ENCODE measurements at places on chromosomes 5 and 9.

DNA sequence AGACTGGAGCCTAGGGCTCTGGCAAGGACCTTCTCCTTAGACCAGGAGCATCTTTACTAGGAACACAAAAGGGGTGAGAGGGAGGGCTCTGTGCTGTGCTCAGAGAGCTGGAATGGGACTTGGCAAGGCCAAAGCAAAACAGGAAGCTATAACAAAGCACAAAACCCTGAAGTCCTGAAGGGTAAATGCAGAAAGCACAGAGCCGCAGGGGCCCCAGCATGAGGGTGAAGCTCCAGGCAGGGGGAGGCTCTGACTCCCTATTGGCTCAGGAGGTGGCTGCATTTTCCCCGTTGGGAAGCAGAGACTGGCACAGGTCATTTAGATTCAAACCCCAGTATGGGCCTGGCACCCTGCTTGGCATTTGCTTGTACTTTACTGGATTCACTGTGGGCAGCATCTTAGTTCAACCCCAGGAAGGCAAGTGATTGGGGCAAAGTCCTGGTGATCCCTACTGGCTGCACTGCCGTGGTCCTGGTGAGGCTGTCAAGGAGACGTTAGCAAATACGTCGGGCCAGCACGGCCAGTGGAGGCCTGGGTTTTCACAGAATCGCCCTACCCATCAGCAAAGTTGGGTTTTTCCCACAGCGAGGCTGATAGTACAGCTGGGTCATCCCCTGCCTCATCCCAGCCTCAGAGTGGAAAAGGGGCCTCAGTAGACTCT, 46.3 kb downstream of the GGTA1 start:
- DNase-seq, result no peak

DNA sequence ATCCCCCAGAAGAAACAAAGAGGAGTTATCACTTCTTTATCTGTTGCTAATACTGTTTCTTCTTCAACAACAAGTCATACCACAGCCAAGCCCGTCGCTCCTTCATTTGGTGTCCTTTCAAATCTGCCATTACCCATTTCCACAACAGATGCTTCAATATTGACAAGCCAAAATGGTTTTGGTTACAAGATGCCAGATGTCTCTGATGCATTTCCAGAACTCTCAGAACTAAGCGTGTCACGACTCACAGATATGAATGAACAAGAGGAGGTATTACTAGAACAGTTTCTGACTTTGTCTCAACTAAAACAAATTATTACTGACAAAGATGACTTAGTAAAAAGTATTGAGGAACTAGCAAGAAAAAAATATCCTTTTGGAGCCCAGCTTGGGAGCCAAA, 16.0 kb upstream of the HAND1 start:
- DNase-seq, result no peak

- no peak for DNase-seq
Observed at GRCh38 chr5:98784411-98784810, 10.9 kb downstream of the RGMB start.

DNA sequence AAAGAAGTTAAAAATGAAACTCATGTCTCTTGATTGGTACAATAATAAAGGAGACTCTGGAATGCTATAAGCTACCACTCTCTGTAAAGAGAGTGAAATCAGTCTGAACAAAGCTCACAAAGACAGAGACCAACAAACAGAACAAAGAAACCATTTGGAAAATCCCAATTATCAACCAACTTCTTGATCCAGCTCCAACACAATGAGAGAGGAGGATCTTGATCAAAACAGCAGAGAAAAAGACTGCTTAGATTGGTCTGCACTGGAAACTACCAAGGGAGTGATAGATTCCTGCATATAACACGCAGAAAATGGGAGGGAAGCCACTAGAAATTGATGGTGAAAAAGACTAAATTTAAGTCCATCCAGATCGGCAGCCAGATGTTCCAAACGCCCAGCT, 23.1 kb upstream of the RNF38 start:
- DNase-seq, result no peak

DNA sequence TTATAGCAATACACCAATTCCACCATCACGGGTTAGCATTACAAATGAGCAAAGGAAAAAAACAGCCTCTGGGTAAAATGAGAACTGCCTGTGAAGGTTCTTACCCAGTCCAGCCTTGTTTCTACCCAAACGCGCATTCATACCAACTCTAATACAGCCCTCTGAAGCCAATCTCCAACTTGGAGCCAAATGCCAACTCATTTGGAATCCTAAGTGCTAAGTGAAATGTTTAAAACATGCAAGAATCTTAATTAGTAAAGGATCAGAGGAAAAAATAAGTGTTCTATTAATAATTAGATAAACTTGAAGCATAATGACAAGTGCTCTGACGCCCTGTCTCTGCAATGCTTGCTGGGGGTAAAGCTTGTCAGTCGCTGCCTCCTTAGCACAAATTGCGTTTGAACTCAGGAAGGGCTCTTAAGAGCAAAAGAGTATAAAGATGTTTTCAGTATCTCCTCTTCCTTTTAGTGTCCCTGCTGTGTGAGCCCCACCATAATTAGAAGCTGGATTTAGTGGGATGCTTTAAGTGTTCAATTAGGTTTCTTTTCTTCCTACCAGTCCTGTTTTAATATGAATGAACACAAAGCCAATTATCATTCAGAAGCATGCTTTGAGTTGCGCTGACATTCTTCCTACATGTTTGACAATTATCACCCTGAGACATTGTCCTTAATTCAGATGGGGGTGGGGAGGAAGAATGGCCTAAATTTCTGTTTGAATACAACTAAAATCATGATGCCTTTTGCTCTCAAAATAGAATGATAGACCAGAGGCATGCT, 537.6 kb downstream of the DTWD2 start:
- no peak for DNase-seq

- DNase-seq, result no peak
Observed at GRCh38 chr5:135329066-135329912, 69.7 kb downstream of the MACROH2A1 start.

DNA sequence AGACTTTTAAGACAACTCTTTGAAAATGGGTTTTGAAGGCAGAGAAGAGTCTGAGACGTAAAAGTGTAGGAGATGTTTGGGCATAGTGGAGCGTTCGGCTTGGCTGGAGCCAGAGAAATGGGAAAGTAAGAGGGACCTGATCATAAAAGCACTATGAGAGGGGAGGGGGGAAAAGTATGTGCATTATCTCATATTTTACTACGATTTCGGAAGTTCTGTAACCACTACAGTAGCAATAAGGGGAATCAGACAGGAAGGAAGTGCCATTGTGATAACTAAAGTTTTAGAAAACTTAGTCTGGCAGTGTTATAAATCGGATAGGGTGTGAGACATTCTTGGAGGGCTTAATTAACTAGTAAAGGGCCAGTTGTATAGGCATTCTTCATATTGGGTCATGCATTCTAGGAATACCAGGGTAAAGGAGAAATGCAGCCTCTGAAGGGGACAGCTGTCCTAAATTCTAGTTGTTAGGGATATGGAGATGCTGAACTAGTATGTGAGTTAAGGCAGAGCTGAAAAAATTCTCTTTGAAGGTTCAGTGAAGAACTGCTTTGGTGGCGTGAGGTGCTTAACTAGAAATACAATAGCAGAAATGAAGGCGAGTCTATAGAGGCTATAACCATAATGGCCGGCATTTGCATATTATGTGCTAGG, 83.8 kb upstream of the FREM1 start:
- DNase-seq, result no peak

GRCh38 chr5:127864511-127864910, 161.3 kb downstream of the CCDC192 start:
- DNase-seq, result no peak

DNA sequence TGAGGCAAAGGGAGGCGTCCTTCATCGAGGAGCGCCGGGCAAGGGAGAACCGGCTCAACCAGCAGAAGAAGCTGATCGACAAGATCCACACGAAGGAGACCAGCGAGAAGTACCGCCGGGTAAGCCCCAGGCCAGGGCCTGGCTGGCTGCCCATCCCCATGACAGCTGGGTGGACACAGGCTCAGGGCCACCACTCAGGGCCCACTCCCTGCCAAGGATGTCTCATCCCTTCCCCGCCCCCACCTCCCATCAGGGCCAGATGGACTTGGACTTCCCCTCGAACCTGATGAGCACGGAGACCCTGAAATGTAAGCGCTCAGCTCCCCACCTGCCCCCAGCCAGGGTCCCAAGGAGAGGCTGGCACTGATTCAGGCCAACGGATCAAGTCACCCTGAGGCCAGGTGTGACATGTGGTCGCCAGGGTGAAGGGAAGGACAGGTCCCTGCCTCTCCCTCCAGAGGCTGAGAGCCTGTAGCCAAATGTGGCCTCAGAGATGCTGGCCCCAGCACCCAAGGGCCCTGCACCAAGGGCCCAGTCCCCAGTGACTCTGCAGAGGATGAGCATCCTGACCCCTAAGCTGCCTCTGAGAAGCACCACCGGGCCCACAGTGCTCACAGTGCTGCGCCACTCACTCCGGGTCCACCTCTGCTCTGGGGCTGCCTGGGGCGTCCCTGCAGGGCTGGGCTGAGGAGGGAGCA, 3.1 kb upstream of the RABL6 start:
- DNase-seq, result no peak
